ENCODE measurements at places on chromosomes 5 and 9.
A peak's percentile ranks its signal among the peaks of the same experiment; 100 is the strongest.

DNA sequence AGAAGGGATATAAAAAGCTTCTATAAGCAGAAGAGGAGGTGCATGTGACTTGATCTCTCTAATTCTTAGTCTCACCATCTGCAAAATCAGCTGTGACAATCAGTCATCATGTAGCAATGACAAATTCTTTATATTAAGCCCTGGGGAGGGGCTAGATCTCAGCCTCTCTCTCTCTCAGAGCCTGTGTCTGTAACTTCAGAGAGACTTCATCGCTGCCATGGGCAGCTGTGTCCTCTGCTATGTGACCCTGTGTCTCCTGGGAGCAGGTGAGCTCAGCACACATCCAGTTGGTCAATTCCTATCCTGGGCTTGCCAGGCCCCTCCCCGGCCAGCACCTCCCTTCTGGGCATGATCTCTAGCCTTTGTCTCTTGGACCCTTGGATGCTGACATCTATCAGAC lies 109.6 kb downstream of the ANKRD18B start:
- DNase-seq = no peak

DNA sequence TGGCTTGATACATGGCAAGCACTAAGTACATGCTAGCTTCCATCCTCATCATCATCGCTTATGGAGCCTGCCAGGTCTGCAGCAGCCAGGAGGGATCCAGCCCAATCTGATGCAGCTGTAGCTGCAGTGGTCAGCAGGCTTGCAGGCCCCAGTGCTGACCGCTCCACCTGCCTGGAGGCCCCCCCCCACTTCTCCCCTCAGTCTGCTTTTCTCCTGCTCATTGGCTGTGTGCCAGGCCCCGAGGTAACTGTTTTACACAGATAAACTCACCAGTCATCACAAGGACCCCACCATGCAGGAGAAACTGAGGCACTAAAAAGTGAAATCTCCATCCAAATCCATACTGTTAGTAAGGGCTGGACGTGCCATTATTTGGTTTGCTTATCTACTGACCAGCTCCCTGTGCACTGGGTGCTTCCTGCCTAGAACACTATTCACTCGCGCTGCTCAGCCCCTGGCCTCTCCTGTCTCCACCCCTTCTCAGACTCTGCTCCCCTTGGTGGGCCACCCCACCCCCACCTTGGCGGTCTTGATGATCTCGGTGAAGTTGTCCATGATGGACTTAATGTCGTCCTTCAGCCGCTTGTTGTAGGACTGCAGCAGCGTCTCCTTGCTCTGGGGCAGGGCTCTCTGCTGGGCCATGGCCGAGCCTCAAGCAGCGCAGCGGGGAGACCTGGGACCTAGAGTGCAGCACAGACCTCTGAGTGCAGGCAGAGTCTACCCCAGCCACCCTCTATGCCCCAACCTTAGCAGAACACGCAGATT lies 1.7 kb downstream of the MED22 start:
- no peak for DNase-seq

DNA sequence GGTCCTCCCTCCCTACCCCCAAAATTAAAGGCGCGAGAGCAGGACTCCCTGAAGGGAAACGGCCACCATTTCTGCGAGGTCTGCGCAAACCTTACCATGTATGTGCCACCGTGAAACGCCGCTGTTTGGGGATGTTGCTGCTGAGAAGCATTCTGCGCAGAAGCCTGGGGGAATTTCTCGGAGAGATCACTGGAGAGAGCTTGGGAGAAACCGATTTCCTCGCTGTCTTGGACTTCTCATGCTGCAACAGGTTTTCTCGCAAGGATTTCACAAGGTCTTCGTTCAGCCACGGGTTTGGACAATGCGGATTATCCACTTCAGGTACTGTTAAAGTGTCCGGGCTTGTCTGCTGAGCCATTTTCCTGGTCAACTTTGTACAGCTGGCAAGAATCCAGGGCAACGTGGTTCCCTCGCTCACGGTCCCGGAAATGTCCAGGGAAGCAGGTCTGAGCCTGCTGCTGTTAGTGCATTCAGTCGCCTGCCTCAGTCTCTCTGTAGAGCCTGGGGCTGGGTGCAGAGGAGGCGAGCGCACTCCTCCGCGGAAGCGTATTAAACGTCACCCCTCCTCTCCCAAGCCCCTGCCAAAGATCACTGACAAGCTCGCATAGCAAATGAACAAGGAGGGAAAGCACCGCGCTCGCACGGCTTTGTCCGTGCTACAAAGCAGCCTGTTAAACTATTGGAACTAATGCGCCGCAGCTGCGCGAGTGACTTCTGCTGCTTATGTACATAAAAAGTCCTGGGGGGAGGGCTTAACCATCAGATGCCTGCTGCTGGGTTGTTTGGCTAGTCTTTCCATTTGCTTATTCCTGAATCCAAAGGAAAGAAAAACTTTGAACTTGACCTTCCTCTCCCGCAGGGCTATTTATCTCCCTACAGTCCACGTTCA lies 125.1 kb downstream of the PDE4D start:
- peak; percentile 15 for DNase-seq

- DNase-seq = no peak
Measured at GRCh38 chr5:106006242-106006641, 1664.5 kb downstream of the EFNA5 start.

DNA sequence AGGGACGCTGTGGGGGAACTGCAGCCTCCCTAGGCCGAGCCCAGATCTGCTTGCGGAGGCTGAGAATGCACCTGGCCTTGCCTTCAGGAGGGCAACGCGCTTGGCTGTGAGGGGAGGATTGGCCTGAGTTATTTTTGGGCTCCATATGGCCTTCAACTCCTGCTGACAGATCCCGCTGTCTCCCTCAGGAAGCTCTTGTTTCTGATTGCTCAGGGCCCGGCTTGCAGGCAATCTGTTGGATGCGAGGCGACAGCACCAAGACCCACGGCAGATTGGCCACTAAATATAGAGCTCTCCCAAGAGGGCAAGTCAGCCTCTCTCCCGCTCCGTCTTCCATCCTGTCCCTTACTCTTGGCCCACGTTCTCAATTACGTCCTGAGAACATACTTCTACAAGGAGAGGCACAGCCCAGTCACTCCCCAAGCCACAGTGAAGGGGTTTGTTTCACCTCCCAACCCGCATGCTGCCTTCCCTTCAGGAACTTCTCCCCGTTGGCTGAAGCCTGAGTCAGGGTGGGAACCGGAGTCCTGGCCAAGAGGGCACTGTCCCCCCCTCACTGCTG lies 53.6 kb downstream of the RASGEF1C start:
- DNase-seq = no peak

DNA sequence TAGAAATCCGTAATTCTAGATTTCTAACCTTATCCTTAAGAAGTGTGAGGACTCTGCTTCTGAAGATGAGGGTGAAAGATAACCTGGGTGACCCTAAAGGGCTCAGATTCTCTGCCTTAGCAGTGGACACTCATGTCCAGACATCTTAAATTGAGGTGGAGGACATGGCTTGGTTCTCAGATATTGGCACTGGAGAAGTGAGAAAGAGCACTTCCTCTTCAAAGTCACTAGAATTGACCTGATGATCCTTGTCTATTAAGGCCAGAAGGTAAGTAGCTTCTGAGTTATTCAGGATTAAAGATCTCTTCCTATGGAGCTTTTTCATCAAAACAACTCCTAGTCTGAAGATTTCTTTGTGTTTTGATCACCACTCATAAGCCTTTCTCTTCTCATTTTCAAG lies 54.8 kb downstream of the C9 start:
- DNase-seq = no peak

DNA sequence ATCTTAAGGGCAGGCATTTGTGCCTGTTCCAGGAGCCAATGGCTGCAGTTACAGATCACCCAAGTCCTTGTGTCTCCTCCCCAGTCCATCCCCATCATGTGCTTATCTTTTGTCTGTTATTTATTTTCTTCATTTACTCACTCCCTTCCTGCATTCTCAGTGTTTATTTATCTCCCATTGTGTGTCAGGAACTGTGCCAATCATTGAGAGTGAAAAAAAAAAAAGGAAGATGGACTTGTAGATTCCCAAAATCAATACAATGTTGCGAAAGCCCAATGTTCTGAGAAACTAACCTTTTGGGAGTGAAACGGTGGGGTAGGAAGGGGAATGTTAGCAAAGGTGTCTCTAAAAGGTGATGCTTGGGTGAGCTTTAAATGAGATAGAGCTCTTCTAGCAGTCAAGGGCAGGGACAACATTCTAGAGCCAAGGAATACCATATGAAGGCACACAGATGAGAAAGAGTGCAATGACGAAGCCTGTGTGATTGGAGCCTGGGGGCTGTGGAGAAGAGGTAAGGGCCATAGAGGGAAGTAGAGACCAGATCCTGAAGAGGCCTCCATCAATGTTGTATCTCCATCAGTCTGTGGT lies 53.0 kb downstream of the CMYA5 start:
- DNase-seq = no peak

DNA sequence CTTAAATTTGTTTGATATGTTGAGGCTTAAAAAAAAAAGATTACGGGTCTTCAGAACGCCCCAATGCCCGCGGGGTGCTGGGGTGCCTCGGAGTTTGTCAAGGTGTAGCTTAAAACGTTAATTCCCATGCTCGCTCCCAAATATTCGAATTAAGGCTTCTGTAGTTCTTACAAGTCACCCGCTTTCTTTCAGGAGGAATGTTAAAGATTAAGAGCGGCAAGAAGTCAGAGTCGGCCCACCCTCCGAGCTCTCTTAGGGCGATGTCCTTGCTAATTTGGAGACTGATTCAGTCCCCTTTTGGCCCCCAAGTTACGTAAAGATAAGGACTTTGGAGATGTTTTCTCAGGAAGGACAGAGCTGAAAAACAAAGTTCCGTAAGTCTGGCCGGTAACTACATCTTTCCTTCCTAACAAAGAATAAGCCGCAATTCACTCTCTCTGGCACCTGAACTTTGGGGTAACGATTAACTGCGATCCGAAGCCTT lies 746 bp upstream of the NPM1 start:
- no peak for DNase-seq

- no peak for DNase-seq
Measured at GRCh38 chr5:65198456-65199120, 283.1 kb downstream of the ADAMTS6 start.

GRCh38 chr5:159955056-159955624 lies 38.9 kb downstream of the ADRA1B start:
- no peak for DNase-seq

DNA sequence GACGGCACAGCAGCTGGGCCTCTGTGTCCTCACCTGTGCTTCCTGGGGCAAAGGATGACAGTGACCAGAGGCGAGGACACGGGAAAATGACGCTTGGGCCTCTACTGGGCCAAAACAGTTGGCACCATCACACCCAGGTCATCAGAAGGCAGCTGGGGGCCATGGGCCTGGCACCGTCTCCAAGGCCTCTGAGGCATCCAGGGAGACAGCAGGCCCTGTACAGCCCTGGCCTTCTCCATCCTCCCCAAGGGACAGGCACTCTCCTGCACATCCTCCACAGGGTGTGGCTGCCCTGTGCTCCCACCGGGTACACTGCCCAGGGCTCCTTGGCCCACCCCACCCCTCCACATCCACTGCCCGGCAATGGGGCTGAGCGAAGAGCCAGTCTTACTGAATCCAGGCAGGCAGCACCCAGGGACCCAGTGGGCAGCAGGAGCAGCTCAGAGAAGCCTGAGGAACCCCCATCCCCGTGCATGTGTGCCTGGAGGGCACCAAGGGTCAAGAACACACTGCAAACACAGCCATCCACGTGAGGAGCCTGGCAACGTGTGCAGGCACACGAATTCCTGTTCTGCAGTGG lies 4.0 kb downstream of the LPCAT1 start:
- no peak for DNase-seq

- DNase-seq = peak; percentile 44
Measured at GRCh38 chr9:88534456-88535225, at the start of gene NXNL2. Gene NXNL2 (plus strand): TSS chr9:88535178. CDS start chr9:88535435, 257 bp downstream.

GRCh38 chr9:129151469-129151868 lies 26.6 kb downstream of the IER5L start:
- DNase-seq = no peak

- DNase-seq = no peak
Measured at GRCh38 chr9:124124729-124125650, 113.4 kb downstream of the LHX2 start.

DNA sequence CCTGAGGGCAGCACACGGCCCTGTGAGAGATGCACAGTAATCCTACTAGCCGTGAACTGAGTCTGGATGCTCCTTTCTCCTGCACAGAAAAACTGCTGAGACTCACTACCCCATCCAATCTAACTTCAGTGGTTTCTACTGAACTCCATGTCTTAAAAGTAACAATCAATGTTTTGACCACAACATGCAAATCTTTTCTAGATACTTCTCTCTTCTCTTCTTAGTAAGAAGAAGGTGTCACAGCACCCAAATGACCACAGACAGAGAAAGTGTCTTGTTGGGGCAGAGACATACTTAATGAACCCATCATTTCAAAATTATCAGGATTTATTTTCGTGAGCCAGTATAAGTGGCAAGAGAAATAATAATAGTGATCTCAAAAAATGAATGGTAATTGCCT lies 285.8 kb upstream of the MEF2C start:
- no peak for DNase-seq

DNA sequence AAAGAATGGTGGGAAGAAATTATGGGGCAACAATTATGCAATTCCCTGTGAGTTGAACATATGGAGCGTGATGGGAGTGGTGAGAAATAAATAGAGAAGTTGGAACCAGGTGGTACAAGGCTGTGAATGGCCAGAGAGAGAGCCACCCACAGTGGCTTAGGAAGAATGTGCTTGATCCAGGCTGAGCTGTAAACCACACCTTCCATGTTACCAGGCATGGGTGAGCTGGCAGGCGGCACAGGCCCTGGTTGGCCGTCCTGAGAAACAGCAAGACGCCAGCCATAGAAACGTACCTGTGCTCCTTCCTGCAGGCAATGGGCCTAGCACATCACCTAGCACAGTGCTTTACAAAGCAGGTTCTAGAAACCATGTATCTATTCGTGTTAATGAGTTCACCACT lies 74.3 kb downstream of the EPB41L4B start:
- DNase-seq = no peak

DNA sequence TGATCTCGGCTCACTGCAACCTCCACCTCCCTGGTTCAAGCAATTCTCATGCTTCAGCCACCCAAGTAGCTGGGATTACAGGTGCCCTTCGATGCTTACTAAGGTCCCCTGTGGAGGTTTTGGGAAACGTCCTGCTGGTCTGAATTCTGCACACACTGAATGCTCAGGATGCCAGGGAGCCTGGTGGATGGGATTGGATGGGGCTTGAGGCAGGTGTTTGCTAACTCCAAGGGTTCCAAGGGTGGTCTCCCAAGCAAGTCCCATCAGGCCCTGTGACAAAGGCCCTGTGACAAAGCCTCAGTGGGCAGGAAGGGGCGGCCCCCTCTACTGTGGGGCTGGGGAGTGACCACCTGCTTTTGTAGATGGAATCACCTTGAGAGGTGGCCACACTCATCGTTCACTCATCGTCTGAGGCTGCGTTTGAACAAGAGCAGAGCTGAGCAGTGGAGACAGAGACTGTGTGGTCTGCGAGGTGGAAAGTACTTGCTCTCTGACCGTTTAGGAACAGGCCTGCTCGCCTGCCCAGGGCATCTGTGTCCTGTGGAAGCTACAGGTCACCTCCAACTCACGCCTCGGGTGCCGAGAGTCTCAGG lies 40.2 kb downstream of the MRPL36 start:
- DNase-seq = no peak

- no peak for DNase-seq
Measured at GRCh38 chr5:9034649-9035048, 511.2 kb downstream of the SEMA5A start.

- DNase-seq = no peak
Measured at GRCh38 chr5:148953711-148954110, 109.2 kb downstream of the SH3TC2 start.

- no peak for DNase-seq
Measured at GRCh38 chr5:9196403-9197227, 349.3 kb downstream of the SEMA5A start.

All from CD4-positive, alpha-beta T cell treated with Interleukin-12 subunit alpha and Interleukin-12 subunit beta, for 1 hour (primary cell).